ENCODE measurements at places on chromosomes 5 and 9.

GRCh38 chr5:83001796-83002381 lies 75.3 kb downstream of the TMEM167A start:
- no peak for DNase-seq

GRCh38 chr9:104810421-104811339 lies 46.8 kb downstream of the NIPSNAP3B start:
- peak; percentile 70 for DNase-seq

DNA sequence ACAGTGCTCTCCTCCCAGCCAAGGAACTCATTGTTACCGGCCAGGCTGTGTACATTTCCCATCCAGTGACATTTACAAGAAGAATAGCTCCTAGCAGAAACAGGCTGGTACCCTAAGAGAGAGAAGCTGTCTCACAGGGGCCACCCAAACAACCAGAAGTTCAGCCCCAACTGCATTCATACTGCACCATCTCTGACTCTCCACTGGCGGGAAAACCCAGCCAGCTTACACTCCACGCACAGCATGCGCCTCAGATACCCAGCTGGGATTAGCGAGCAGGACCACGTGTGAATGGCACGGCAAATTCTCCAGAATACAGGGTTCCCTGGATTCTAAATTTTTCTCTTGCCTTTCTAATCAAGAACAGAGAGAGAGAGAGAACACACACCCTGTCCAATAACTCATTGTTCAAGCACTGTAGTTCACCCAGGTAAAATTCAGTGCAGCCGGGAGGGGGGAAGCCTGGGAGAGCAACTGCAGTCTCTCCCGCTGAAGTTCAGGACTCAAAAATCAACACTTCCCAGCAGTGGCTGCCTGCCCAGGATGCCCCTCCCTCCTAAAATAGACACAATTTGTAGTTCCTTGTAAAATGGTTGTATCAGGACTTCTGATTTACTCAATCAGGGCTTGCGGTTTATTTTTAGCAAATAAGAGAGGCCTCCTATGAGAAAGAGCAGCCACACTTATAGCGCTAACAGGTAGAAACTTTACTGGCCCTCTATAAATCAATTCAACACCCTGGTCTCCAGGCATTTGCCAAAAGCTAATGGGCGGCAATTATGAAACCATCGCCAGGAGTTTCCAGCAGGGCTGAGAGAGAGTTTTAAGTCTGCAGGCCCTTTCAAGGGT lies 2.2 kb downstream of the COL23A1 start:
- DNase-seq = no peak

DNA sequence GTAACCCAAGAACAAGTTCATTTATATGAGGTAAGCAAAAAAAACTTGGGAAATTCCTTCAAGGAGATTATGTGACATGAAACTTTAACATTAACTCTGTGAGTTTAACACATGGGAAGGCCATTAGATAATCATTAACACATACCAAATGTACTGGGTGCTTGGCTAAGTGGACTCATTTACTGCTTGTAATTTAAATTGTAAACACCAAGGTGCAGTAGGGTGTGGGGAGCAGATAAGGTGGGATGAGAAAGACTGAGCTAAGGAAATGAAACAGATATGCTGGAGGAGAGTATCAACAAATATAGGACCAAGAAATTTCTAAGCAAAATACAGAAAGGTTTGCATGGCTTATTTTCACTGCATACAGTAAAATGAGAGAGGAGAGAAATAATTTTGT lies 2384.8 kb upstream of the ACO1 start:
- no peak for DNase-seq

DNA sequence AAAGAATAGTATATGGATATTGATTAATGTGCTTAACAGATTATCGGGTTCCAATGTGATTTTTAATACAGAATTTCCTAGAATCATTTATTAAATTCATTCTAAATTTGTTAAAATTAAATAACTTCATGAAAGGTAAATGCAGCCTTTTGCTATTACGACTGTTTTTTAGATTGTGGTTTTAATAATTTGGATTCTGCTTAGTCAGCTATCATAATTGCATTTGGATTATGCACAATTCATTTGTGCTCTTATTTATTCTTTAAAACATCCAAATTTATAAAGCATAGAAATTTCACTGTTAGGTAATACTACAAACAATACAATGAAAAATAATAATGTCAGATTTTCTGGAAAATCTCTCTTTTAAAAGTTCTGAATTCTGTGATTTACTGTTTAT lies 1598.5 kb downstream of the EFNA5 start:
- no peak for DNase-seq

DNA sequence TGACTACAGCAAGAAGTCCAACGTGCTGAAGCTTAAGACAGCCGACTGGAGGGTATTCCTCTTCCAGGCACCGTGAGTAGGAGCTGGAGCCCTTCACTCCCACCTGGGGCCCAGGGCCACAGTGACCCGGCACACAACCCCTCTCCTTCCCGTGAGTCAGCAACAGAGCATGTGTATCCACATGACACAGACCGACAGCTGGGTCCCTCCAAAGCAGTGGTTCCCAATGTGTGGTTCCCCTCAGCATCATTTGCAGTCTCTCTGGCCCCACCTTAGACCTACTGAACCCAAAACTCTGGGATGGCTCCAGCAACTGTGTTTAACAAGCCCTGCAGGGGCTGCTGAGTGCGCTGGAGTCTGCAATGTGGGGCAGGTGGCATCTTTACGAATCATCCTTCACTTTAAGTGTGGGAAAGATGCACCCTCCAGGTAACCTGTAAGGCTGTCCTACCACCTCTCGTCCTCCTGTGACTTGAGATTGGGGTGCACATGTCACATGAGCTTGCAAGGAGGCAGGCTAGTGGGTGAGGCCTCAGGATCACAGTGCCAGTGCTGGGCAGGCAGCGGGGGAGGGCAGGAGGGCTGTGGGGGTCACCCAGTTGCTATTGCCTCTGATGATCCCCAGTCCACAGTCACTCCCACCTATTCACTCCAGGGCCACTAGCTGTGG lies 42.2 kb downstream of the PSD2 start:
- no peak for DNase-seq

DNA sequence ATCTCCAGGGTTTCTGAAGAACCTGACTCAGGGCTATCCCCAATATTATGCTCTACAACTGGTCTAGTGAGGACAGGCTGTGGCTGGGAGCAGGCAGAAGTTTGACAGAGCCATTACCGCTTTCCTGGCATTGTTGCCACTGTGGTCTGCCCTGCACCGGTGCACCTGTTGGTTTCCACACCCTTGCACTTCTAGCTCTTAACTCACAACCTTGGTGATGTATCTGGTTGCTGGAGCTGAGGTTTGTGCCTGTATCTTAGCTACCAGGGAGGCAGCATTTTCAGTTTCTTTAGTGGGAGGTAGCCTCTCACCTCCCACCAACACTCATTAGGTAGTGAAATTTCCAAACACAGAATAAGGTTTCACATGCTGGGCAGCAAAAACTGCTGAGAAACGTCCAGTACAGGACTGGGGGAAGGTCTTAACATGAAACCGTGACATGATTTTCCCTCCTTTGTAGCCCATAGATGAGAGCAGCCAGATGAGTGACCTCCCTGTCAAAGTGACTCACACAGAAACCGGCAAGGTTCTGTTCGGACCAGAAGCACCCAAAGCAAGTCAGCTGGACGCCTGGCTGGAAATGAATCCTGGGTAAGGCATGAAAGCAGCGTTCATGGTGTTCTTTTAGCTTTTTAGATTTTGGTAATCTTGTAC lies 57.7 kb downstream of the SMARCA2 start:
- DNase-seq = no peak

GRCh38 chr9:13674926-13675637 lies 395.6 kb upstream of the MPDZ start:
- no peak for DNase-seq

DNA sequence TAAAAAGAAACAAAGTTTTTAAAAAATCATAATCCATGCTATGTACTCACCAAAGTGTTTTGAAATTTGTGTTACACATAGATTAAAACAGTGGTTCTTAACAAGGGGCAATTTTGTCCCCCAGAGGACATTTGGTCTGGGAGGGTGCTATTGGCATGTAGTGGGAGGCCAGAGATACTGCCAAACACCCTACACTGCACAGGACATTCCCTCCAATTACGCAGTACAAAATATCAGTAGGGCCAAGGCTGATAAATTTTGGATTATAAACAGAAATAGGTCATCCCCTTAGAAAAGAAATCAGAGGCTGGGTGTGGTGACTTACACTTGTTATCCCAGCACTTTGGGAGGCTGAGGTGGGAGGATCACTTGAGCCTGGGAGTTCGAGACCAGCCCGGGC lies 38.9 kb downstream of the ELL2 start:
- no peak for DNase-seq

- no peak for DNase-seq
These were observed 50.2 kb upstream of the SEMA4D start for GRCh38 chr9:89548071-89548638.

GRCh38 chr5:154365823-154366222 lies 80.0 kb upstream of the SAP30L start:
- DNase-seq = peak; percentile 54

DNA sequence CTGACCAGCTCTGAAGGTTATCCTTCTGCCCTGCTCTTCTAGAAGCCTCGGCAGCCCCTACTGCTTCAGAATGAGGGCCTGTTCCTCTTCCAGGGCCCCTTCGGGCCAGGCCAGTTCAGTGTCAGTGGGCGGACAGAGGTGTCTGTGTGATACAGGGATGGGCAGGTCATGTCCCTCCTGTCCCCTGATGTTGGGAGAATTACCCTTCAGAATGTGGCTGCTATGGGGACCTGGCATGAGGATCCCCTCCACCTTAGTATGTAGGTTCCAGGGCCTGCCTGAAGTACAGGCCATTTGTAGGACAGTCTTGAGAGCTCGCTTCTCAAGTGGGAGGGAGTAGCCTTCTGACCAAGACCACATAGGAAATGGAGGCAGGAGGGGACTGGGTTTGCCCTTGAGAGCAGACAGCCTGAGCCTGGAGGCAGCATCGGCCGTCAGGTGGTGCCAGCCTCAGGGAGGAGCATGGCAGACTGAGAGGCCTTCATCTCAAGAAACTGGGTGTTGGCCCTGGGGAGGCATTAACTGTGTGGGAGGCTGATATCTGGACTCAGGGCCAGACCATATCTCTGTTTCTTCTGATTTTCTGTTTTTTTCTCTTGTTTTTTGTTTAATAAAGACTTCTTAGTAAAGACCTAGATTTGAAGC lies 32.0 kb downstream of the ANGPTL2 start:
- no peak for DNase-seq

GRCh38 chr9:96665789-96666188 lies 10.7 kb upstream of the PRXL2C start:
- no peak for DNase-seq

DNA sequence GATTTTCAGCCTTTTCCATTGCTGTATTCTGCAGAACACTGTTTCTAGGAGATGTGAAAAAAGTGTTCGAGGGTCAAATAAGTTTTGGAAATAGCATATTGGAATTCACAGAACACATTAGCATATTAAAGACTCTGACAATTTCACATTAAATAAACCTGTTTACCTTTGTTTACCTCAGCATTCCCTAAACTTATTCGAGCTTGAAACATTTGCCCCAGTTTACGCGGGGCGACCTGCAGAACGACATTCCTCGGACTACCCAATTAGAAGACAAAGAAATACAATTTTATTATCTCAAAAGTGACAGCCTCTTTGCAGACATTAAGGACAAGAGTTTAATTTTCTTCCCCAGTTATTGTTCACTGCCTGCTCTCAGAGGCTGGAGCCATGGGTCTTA lies 110.3 kb upstream of the NFIB start:
- no peak for DNase-seq

GRCh38 chr5:143586781-143587362 lies 183.4 kb upstream of the NR3C1 start:
- DNase-seq = no peak

- peak; percentile 84 for DNase-seq
These were observed at the start of gene SEMA6A for GRCh38 chr5:116574367-116575325. TSS of gene SEMA6A (minus strand) at chr5:116574823. CDS start at chr5:116504944, 69,879 bp downstream.

Measured in bronchial epithelial cell (primary cell).